ENCODE measurements at places on chromosomes 16 and 17. TPM values are rescaled to one million over a fixed set of nuclear protein-coding genes. Genes with fewer than 3 reads are reported as not detected.

GRCh38 chr17:38796451-38797157 is 2.8 kb downstream of the PIP4K2B start:
- no peak for DNase-seq

- no peak for DNase-seq
Measured at GRCh38 chr16:76879420-76879819, 311.6 kb upstream of the MON1B start.

DNA sequence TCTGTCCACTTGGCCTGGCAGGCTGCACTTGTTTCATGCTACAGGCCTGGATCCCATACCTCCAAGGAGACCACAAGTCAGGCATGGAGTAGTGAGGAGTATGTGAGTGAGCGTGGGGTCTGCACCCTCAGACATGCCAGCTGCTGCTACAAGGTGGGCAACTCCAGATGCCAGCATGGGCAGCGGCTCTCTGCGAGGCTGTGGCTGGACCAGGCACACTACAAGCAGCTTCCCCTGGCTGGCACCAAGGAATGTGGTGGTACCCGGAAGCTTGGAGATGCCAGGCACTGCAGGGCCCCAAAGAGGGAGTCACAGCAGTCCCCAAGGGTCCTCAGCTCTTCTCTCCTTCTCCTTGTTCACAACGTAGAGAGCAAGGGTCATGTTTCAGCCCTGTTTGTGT is 16.1 kb upstream of the DNAH9 start:
- no peak for DNase-seq

GRCh38 chr17:35844547-35844946 is 24.1 kb downstream of the HEATR9 start:
- no peak for DNase-seq

Gene LUC7L
- 55.4 TPM for total RNA-seq

GRCh38 chr17:1153795-1154546 is 25.8 kb downstream of the ABR start:
- peak; percentile 36 for DNase-seq

DNA sequence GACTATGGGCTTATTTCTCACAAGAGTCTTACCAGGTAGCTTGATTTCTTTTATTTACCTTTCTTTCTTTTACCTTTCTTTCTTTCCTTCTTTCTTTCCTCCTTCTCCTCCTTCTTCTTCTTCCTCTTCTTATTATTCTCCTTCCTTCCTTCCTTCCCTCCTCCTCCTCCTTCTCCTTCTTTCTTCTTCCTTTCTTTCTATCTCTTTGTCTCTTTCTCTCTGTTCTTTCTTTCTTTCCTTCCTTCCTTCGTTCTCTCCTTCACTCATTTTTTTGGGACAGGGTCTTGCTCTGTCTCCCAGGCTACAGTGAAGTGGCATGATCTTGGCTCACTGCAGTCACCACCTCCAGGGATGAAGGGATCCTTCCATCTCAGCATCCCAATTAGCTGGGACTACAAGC is 363.6 kb upstream of the MAF start:
- DNase-seq = no peak

- DNase-seq = no peak
Measured at GRCh38 chr17:4442582-4442981, 8.8 kb downstream of the SPNS3 start.

- DNase-seq = no peak
Measured at GRCh38 chr17:39167476-39167875, 1.5 kb upstream of the ARL5C start.

Gene MMP2
- total RNA-seq = 32.8 TPM

Gene STX1B
- 0.35 TPM for total RNA-seq

DNA sequence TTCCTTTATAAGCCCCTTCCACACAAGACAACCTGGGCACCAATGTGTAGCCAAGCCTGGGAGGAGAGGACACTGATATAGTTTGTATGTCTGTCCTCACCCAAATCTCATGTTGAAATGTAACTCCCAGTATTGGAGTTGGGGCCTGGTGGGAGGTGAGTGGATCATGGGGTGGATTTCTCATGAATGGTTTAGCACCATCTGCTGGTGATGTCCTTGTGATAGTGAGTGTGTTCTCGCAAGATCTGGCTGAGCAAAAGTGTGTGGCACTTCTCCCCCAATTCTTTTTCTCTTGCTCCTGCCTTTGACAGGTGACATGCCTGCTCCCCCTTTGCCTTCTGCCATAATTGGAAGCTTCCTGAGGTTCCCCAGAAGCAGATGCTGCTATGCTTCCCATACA is 135.8 kb downstream of the USP31 start:
- DNase-seq = no peak

DNA sequence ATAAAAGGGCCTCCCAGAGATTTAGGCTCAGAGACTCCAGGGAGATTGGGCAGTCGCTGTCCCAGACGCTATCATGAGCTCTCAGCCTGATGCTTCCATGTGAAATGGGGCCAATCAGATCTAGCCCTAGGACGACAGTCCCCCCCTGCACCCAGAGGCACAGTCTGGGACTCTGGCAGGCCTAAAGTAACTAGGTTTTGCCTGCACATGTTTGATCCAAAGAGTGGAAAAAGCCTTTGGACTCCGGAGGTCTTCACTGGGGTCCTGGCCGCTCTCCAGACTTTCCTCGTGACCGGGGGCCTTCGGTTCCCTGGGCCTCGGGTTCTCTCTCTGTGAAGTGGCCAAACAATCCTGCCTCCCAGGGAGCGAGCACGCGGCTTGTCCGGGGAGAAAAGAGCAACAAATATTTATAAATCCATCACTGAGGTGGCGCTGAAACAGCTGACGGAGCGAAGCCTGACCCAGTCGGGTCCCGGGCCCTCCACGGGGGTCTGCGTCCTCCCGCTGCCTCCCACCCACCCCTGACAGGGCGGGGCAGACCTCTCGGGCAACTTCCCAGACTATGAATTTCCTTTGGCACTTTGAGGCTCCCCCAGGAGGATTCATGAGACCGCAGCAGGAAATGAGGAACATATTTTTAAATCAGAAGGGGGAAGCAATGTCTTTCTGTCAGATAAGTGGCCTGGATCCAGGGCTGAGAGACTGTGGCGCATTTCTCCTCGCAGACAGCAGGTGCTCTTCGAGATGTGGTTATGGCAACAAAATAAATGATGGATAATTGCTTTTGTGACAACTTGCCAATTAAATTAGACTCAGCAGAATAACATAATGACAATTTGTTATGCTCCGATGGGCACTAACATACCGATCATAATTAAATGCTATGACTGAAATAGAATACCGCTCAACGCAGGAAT is 38.9 kb downstream of the MRPS23 start:
- DNase-seq = peak; percentile 20

Gene EIF4A3
- total RNA-seq = 114 TPM

DNA sequence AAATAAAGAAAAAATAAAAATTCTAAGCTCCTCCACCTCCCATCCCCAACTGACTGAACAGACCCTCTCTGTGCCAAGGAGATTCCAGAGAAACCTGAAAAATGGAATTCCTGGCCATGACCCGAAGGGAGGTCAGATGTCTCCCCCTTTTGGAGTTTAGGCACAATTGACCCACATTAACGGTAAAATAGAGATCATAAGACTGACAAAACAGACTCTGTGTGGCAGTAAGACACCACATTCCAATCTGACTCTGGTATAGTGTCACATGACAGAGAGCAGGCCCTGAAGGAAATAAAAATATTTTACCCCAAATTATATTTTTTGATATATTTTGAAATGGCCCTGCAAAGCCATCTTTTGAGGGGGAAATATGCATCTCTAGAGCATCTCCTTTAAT is 115.1 kb upstream of the ZKSCAN2 start:
- no peak for DNase-seq

DNA sequence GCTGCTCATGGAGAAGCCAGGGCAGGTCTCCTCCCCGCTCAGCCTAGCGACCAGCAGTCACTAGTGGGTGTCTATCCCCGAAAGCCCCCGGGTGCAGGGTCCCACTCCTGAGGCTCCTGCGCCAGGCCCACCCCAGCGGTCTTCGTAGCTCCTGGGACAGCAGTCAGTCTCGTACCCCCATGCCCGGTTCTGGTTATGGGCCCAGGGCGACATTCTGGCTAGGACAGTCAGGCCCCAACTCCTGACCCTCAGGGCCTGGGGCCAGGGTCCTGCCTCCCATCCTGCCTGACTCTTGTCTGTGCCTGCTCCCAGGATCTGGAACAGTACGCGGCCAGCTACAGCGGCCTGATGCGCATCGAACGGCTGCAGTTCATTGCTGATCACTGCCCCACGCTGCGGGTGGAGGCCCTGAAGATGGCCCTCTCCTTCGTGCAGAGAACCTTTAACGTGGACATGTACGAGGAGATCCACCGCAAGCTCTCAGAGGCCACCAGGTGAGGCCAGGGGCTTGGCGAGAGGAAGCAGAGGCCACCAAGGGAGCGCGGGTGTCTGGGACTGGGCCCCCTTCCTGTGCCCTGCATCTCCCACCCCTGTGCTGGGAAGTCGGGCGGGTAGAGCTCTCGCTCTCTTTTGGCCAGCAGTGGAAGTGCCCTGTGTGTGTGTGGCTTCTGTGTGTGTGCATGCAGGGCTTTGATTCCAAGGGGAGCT is 2.0 kb downstream of the GPS1 start:
- no peak for DNase-seq

DNA sequence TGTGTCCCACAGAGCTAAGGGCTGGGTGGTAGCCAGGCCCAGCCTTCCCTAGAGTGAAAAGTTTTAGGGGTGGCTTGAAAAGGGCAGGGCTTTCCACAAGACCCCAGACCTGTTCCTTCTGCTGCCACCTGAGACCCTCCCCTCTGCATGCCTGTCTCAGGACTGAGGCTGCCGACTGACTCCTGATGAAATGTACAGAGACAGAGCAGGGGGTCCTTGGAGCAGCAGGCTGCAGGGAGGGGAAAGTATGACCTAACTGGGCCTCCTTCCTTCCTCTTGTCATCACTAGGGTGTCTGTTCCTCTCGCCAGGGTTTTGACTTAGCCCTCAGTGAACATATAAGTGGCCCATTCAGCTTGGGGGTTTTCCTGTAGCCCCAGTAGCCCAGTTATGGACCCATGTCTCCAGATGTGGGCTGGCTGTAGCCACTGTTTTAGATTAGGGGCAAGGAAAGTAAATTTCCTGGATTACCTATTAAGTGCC is 14.9 kb upstream of the NFATC3 start:
- no peak for DNase-seq

DNA sequence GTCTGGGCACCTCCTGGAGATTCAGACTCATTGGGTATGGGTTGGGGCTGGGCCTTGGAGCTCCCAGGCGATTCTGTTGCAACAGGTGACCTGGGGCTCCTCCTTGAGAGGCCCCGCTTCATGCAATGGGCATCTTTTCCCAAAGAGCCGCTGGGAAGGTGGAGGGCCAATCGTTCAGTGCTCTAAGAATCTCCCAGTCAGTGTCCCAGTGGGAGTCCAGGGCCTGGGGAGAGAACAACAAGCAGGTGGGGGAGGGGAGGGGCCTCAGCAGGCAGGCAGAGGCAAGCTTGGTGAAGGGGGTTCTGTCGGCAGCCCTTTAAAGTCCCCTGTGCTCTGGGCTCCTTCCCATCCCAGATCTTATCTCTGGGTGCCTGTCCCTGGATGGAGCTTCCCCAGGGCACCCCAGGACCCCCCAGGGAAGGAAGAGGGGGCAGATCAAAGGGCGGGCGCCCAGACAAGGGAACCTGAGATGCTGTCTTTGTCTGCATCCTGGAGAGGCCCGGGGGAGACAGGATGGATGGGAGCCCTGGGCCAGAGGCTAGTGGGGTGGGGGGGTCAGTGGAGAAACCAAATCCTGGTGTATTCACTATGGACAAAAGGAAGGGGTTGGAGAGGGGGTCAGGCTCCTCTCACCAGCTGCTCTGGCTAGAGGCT is 30.5 kb upstream of the NXPH3 start:
- DNase-seq = no peak

DNA sequence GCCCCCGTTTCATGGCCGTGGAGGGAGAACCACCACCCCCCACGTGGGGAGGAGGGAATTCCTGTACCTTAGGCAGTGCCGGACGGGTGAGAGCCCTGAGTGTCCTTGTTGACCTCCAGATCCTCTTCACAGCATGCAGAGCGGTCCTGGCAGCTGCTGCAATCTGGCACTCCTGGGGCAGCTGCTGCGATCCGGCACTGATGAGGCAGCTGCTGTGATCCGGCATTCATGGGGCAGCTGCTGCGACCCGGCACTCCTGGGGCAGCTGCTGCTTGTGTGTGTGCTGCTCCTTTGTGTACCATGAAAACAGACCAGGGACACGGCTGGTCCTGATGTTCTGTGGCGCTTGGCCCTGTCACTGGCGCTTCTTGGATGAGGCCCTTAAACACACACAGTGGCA is 12.8 kb downstream of the ZNF778 start:
- no peak for DNase-seq

Gene CCL3
- total RNA-seq = 2.1 TPM

Gene CRHR1
- total RNA-seq = not detected

GRCh38 chr17:3798273-3799180 is 2.5 kb downstream of the ITGAE start:
- no peak for DNase-seq

Gene LPCAT2
- 30.5 TPM for total RNA-seq

DNA sequence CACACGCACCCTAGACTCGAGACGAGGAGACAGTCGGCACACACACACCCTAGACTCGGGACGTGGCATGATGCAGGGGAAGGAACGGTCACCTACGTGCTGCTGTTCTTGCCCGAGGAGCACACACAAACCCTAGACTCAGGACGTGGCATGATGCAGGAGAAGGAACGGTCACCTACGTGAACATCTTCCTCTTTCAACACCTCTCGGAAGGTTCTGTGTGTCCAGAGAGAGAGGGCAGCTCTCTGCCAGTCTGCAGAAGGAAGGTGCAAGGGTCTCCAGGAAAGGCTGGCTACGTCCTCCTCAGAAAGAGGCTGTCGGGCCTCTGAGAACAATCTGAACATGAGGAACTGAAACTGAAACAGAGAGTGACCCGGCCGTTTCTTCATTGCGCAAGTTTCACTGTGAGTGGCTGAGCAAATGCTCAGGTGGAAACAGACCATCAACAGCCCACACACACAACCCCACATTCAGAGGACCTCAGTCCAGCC is 43.4 kb downstream of the ZNF276 start:
- DNase-seq = peak; percentile 75

Gene TAT
- total RNA-seq = 2.2 TPM

GRCh38 chr16:81127051-81127450 is 30.9 kb upstream of the GCSH start:
- no peak for DNase-seq

- DNase-seq = no peak
Measured at GRCh38 chr17:29041571-29041970, 1.4 kb upstream of the PIPOX start.

Gene EME1
- 10.1 TPM for total RNA-seq

Gene CCL13
- total RNA-seq = 0.82 TPM

DNA sequence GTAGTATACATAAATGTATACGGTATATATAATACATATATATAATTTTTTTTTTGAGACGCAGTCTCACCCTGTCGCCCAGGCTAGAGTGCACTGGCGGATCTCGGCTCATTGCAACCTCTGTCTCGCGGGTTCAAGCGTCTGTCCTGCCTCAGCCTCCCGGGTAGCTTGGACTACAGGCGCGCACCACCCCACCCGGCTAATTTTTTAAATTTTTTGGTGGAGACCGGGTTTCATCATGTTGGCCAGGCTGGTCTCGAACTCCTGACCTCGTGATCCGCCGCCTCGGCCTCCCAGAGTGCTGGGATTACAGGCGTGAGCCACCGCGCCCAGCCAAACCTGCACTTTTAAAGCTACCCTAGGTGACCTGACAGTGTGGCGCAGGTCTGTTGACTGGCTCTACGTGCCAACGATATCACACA is 745 bp downstream of the PAM16 start:
- no peak for DNase-seq

GRCh38 chr16:85894266-85894665 is 4.7 kb upstream of the IRF8 start:
- peak; percentile 65 for DNase-seq
